ENCODE measurements at places on chromosomes 2 and 18.

DNA sequence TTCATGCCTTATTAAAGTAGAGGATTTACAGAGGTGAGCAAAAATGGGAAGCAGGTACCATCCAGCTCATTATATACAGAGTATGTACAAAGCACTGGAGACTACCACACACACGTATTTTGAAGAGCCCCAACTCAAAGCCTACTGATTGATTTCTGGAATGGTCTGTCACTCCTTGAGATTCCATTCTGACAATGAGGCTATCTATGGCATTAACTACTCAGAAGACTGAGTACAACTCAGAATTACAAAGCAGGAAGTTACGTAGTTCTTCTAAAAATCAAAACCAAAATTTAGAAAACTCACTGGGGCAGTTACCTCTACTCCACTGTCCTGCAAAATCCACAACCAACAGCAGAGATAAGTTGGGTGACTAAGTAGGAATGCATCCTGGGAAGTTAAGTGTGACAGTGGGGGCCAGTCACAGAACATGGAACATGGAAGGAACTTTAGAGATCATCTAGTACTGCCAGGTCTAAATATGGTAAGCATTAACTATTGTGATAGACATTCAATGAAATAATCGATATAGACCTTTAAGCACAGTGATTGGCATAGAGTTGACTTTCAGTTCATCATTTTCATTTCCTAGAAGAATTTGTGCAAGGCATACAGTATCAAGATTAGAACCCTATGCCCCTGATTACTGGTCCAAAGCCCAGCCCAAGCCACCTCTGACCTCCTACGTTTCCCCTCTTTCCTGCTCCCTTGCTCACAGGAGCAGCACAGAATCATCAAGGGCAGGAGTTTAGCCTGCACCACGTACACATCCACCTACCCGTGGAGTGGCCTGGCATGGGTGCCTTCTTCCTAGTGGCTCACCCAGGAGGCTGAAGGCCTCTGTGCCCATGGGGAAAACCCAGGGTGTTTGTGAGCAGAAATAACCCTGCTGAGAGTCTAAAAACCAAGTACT is 80.1 kb upstream of the FOSL2 start:
- ATAC-seq = no peak

- no peak for ATAC-seq
Observed at GRCh38 chr2:134845028-134845427, 6.6 kb downstream of the ACMSD start.

DNA sequence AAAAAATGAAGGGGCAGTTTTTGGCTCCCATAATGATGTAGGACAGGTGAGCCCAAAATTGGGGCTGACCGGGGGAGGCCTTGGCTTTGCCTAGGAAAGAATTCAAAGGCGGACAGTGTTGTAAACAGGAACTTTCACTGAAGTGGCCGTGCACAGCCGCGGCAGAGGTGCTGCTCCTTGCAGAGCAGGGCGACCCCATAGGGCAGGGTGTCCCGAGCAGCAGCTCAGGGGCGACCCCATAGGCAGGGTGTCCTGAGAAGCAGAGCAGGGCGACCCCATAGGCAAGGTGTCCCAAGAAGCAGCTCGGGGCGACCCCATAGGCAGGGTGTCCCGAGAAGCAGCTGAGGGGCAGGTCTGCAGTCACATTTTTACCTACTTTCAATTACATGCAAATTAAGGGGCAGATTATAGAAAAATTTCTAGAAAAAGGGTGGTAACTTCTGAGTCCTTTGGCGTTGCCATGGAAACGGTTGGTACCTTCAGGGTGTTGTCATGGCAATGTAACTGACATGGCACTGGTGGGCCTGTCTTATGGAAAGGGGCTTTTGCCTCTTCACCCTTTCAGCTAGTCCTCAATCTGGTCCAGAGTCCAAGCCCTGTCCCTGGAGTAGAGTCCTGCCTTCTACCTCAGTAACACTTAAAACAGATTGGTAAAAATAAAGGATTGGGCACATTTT is 134.5 kb downstream of the FBXO15 start:
- ATAC-seq = no peak

GRCh38 chr2:145256551-145256950 is 736.6 kb upstream of the ZEB2 start:
- ATAC-seq = peak; percentile 36

DNA sequence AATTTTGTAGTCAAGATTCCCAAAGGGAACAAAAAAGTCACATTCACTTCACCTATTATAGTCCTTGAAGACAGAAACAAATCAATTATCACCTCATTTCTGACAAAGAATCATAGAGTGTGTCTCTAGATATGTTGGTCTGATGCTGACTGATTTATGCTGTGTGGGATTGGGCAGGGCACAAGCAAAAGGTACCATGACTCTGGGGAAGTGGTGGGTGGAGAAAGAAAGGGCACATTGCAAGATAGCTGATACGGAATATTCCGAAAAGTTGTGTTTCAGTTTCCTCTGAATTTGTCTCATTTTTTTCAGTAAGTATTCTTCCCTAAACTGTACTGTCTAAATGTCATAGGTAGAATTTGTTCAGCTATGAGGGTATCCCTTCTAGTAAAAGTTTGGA is 268.0 kb downstream of the MREG start:
- no peak for ATAC-seq

DNA sequence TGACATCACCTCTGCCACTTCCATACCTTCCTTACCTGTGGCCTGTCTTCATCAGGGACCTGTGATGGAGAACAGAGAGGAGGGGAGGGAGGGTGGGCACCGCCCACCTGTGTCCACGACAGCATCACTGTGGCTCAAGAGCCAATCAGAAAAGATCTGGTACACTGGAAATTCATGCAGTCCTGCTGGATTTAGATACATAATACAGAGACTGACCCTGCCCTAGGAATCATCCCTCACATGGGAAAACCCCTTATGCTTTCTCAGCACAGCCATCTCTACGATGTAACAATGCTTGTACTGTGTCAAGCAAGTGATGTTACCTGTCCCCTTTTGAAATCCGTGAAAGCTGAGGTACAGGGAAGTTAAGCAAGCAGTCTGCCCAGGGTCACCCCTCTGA is 145.6 kb upstream of the EPAS1 start:
- ATAC-seq = peak; percentile 67

DNA sequence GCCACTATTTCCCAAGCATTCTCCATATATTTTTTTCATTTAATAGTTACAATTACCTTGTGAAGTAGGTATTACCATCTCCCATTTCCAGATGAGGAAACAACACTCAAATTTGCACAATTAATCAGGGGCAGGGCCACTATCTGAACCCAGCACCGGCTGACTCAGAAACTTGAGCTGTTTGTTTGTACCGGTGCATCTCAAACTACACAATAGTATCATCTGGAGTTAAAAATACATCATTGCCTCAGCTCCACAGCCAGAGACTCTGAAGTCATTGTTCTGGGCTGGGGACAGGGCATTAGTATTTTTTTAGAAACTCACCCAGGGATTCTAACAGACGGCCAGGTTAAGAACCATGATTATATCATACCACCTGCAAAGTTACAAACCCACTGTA is 55.9 kb downstream of the CDCA7 start:
- no peak for ATAC-seq

DNA sequence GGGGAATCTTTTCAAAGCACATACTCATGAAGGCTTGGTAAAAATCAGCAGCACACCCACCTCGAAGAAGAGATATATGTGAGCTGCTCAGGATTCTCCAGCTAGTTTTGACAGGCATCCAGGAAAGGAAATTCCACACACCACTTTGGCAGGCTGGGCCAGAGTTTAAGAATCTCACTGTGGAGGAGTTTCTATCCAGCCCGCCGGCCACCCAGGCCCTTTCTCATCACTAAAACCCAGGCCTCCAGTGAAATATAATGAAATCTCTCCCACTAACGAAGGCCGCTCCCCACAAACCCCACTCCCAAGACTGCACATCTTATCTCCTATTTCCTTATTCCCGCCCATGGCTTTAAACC is 202.0 kb downstream of the GLI2 start:
- no peak for ATAC-seq

GRCh38 chr2:119407430-119408220 is 24.0 kb upstream of the TMEM37 start:
- peak; percentile 72 for ATAC-seq

DNA sequence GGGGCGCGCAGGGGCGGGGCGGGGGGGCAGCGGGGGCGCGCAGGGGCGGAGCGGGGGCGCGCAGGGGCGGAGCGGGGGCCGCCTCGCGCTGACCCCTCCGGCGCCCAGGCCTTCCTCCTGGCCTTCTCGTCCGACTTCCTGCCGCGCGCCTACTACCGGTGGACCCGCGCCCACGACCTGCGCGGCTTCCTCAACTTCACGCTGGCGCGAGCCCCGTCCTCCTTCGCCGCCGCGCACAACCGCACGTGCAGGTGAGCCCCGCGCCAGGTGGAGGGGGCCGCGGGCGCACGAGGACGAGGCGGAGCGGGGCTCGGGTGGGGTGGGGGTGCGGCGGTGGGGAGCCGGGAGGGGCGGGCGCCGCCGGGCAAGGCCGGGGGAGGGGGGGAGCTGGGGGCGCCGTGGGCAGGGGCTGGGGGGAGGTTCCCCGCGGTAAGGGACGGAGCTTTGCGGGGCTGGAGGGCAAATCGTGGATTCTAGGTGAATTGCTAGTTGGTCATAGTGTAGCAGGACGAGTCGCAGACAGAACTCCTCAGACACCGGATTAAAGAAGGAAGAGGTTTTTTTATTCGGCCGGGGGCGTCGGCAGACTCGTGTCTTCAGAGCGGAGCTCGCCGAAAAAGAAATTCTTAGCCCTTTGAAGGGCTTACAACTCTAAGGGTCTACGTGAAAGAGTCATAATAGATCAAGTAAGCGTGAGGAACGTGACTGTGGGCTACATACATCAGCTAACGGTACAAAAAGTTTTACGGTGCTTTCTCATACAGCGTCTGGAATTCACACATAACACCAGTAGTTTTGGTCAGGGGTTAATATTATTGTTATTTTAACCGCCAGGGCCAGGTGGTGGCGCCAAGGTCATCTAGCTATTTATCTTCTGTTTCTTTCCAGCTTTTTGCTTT is 29.9 kb downstream of the ANO7 start:
- peak; percentile 16 for ATAC-seq

DNA sequence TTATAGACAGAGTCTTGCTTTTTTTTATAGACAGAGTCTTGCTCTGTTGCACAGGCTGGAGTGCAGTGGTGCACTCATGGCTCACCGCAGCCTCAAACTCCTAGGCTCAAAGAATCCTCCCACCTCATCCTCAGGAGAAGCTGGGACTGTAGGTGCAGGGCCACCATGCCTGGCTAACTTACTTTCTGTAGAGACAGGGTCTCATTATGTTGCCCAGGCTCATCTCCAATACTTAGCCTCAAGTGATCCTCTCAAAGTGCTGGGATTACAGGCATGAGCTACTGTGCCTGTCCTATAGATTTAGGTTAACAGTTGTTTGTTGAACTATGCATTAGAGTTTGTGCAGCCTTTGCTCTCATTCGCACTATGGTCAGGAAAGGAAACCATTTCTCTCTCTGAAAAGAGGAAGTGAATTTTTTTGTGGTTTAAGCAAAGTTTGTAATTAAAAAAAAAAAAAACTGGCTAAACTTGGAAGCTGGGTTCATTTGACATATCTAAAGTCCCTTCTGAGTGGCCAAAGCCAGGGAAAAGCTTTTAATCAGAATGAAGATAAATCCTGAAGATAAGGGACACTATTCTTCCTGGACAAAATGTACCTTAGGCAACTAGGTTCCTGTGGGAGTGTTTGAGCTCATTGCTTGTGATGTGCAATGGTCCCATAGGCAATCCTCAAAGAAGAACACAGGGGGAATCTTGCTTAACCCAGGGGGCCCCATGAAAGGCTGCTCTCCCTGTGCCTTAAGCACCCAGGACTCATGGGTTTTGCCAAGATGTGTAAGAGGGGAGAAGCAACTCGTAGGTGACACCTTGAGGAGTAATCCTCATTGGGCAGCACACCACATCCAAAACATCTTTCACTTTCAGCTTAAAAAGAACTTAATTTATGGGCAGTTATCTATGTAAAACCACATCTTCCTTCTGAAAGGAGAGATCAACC is 201.7 kb downstream of the MREG start:
- no peak for ATAC-seq

- ATAC-seq = no peak
Observed at GRCh38 chr18:55787536-55788073, 199.6 kb upstream of the TCF4 start.

DNA sequence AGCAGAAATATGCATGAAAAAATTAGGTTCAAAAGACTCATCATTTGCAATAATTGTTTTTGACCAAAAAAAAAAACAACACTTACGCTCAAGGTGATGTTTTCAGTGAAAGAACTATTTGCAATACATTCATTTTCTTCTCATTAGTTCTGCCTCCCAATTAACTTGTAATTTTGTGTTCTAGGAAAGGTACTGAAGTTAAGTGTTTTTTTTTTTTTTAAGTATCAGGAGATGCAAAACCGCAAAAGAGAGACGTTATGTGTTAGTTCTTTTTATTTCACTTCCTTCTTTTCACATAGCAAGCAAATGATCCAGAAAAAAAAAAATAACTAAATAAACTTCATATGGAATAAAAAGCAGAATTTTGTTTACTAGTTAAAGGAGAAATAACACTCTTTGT is 735.2 kb upstream of the GCFC2 start:
- no peak for ATAC-seq

GRCh38 chr18:70334728-70335329 is 46.0 kb downstream of the SOCS6 start:
- ATAC-seq = no peak

GRCh38 chr2:42474765-42475454 is 18.9 kb downstream of the KCNG3 start:
- ATAC-seq = no peak

GRCh38 chr2:77028032-77028600 is 494.1 kb downstream of the LRRTM4 start:
- ATAC-seq = no peak

- no peak for ATAC-seq
Observed at GRCh38 chr2:156319811-156320485, 12.6 kb downstream of the NR4A2 start.

GRCh38 chr18:69948919-69949537 is 1.4 kb upstream of the CD226 start:
- ATAC-seq = no peak

- ATAC-seq = no peak
Observed at GRCh38 chr18:74556126-74556525, 21.8 kb downstream of the CNDP1 start.

GRCh38 chr2:39743269-39743776 is 35.7 kb downstream of the THUMPD2 start:
- peak; percentile 71 for ATAC-seq

DNA sequence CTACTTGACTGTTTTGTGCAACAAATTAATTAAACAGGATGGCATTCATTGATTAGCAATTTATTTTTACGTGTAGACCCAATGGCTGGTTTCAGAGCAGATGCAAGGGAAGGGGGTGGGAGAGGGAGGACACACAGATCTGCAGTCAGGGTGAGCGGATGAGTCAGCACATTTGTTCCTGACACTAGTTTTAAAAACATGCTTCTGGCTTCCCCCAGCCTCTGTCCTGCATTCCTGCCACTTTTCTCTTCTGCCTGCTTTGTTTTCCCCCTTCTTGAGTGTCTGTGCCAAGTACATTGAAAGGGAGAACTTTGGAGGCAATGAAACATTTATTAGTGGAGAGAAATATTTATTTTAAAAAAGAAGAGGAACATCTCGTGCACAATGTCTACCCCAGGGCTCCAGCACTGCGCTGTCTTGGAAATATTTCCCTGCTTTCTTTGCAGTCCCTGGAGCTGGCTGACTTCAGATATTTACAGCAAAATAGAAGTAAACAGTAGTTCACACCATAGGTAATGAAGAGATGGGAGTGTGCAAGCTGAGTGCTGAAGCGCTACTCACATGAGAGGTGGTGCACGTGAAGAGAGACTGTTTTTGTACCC is 52.2 kb downstream of the NRP2 start:
- ATAC-seq = peak; percentile 84

All from motor neuron (in vitro differentiated cells).